Activated naive CD8-positive, alpha-beta T cell treated with anti-CD3 and anti-CD28 coated beads, Interleukin-2, amount 10 ng/mL, durations not matched to agents 7 days and 5 days (primary cell): ENCODE measurements at places on chromosomes 1 and 21. TPM values are rescaled to one million over a fixed set of nuclear protein-coding genes. Genes with fewer than 3 reads are reported as not detected.

S100A9 gene
- total RNA-seq = 4.8 TPM

SLC25A34 gene
- 1.6 TPM for total RNA-seq

SHE gene
- not detected for total RNA-seq

GBP1 gene
- total RNA-seq = 160 TPM

RAB42 gene
- total RNA-seq = 0.50 TPM

DENND2D gene
- total RNA-seq = 299 TPM

BSND gene
- total RNA-seq = not detected

TTC39A gene
- not detected for total RNA-seq

IL20 gene
- not detected for total RNA-seq

BOLA1 gene
- 23.7 TPM for total RNA-seq

TMPRSS15 gene
- total RNA-seq = not detected

DCDC2B gene
- 0.17 TPM for total RNA-seq

COPA gene
- total RNA-seq = 137 TPM
